ENCODE measurements at places on chromosomes 12 and 14.

DNA sequence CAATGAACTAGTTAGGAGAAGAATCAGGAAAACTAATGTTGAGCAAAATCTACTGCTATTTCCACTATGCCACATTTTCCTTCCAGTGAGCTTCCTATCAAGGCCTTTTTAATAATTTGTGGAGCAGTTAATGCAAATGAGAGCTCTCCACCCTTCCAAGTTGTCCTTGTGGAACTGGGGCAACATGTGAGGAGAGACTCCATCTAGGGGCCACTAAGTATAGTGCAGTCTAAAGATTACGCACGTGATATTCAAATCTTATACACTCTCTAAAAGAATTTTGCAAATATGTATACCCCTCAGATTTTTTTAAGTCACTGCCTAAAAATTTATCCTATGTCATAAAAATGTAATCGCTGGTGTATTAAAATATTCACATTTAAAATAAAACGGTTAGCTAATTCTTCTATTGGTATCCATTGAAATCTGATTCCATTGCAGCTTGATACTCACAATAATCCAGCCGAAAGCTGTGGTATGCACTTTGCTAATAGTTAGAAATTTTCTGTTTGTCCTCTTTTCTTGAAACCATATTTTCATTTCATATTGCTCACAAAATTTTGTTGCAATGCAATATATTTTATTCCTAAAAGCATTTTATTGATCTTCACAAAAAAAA is 100.1 kb downstream of the PAH start:
- DNase-seq: no peak

DNA sequence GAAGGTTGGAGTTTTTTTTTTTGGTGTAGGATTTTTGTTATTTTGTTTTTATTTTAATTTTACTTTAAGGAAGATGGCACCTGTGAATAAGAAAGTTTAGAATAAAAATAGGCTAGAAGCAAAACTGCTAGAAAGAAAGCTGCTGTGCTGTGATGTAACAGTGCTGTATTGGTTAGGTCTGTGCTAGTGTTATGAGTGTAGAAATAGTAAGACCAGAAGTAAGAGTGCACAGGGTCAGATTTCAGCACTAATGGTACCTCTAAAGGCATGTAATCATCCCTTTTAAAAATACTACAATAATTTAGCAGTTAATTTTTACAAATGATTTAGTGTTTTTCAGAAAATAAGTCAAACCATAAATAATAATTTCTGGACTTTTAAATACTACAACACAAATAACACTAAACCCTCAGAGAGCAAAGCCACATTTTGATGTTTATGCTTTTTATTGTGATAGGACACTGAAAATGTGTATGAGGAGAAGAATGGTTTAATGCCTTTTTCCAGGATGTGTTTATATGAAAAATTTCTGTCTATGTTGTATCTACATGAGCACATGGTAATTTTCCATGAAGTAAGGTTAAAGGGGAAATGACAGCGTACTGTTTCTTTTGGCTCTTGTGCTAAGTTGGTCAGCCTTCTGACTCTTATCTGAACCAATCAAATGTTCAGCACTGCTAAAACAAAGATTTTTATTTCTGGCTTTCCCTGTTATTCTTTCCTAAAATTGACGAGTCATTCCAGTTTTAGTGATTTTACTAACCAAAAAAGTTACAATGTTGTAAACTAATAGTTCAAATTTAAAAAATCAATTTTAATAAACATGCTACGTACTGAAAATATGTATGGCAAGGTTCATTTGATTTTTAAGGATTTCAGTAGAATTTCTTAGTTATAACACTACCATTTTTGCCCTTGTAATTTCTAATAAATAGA is 96.1 kb downstream of the PPHLN1 start:
- no peak for DNase-seq

GRCh38 chr14:103696466-103697071 is 18.7 kb downstream of the XRCC3 start:
- no peak for DNase-seq

- no peak for DNase-seq
Measured at GRCh38 chr12:92206596-92206995, 61.0 kb upstream of the BTG1 start.

- DNase-seq: no peak
Measured at GRCh38 chr14:106812788-106813476, 1286.5 kb downstream of the TMEM121 start.

Data from GM04503 (cell line).